ENCODE measurements at places on chromosomes 5 and 9.

DNA sequence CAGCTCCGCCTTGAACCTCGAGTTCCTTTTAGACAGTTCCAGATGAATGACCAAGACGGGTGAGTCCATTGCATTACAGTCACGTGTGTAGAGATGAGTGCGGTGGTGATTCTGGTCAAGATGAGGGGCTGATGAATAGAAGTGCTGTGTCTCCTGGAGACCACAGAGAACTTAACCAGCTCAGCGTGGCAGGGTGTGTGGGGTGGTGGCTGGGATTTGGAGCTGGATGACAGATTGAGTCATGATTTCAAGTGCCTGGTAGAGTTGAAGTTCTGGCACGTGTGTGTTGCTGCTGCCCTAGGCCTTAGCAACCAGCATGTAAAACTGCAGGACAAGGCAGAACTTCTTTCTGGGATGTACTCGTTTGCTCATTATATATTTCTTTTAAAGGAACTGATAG is 53.3 kb downstream of the PRRC2B start:
- DNase-seq: no peak

DNA sequence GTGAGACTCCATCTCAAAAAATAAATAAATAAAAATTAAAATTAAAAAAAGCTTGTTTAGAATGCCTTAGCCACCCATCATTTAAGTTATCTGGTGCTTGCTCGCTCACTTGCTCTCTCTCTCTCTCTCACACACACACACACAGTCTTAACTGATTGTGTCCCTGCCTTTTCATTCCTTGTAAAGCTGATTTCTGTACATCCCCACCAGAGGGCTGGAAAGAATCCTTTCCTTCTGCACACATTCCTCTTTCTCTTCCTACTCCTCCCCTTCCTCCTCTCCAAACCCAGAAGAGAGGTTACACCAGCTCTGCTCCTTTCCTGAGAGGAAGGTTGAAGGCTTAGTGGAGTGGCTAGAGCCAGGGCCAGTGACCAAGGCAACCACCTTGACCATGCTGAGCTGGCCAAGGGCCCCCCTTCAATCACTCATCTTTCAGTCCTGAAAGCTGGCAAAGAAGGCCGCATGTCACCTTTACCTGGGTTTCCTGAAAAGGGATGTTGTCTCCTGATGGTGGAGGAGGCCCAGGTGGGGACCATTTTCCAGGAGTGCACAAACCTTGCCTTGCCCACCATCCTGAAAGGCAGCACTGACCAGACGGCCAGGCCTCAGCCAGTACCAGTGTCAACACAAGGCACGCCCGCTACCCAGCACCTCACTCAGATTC is 25.6 kb downstream of the STK10 start:
- no peak for DNase-seq

GRCh38 chr5:179307013-179307800 is 38.1 kb downstream of the ADAMTS2 start:
- no peak for DNase-seq

DNA sequence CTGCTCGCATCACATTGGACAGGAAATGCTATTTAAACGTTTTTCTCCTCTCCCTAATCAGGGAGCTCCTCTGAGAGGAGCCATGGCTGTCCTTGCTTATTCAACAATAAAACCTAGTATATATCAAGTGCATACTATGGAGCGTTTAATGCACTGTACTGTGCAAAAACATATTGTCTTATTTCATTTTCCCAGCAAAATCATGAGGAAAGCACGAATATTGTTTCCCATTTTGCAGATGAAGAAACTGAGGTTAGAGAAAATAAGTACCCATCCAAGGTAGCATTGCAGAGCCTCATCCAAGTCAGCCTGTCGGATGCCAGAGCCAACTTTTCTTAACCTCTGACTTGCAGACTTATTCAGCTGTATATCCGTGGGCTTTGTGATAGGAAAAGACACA is 7.6 kb upstream of the EBF1 start:
- DNase-seq: no peak

DNA sequence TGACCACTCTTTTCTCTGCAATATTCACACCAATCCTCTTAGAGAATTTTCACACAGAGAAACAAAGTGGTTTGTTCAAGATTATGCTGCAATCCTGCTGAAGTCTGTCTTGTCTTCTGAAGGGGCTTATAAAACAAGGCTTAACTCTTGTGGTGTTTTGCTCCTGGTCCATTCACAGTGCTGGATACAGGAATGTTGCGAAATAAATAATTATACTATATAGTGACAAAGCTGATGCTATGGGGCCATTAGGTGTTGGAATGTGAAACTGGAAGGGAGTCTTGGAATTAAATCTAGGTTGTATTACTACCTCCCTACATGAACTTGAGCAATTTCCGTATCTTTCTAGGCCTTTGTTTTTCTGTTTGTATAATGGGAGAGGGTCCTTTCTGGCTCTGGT is 170.2 kb downstream of the TRIM32 start:
- DNase-seq: no peak

GRCh38 chr9:20980832-20981455 is 50.5 kb downstream of the HACD4 start:
- no peak for DNase-seq

DNA sequence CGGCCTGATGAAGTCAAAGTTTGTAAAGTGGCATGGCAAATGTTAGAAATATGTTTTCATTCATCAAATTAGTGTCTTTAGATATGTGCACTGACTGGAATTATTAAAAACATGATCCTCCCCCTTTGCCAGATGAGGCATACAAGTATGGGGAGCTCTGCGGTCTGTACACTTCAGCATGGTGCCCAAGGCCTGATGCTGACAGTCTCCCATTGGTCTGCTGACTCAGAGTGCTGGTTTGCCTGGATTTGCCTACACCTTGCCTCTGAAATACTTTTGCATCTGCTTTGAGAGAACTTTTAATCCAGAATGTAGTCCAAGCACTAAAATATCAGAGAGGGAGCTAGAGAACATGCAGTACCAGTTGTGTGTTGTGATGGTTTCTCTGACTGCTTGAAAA is 354.3 kb upstream of the ACTBL2 start:
- DNase-seq: no peak

GRCh38 chr9:77819657-77820056 is 171.5 kb upstream of the GNA14 start:
- no peak for DNase-seq

- DNase-seq: no peak
Observed at GRCh38 chr5:71786337-71787055, 67.4 kb downstream of the CARTPT start.

- no peak for DNase-seq
Observed at GRCh38 chr5:96408210-96408777, 24.8 kb downstream of the PCSK1 start.

GRCh38 chr5:103346162-103346748 is 87.7 kb downstream of the MACIR start:
- no peak for DNase-seq

DNA sequence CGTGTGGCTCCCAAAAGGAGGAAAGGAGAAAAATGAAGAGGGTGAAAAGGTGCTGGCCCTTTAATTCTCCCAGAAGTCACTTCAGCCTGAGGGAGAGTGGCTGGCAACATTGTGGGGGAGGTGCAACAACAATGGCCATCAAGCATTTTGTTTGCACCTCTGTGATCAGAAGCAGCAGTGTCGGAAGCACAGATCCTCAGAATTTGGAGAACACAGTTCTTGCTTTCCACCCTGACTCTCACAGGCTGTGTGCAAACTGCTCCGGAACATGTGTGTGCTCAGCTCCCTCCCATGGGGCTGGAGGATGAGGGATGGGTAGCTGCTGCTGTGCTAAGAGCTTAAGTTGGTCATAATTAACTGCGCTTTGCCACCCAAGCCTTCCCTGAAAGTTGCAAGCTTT is 127.1 kb downstream of the DPYSL3 start:
- DNase-seq: no peak

Measured in stimulated activated CD4-positive, alpha-beta T cell treated with anti-CD3 and anti-CD28 coated beads, Interleukin-4, amount 100 ng/mL, for 4 hours (primary cell).